ENCODE measurements at places on chromosomes 5 and 9.

DNA sequence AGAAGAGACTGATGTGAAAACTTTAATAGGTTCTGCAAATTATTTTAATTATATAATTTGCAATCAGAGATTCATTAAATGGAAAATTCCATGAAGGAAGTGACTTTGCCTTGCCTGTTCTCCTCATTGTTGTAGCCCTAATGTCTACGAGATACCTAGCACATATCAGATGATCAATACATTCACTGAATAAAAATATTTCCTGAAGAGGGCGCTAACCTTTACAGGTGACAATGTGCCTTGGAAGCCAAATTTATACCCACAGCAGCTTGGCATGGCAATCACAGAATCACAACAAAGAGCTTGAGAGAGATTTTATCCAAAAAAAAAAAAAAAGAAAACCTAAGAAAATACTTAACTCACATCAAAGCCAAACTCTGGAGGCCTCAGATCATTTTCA lies 17.4 kb downstream of the HAUS6 start:
- no peak for DNase-seq

DNA sequence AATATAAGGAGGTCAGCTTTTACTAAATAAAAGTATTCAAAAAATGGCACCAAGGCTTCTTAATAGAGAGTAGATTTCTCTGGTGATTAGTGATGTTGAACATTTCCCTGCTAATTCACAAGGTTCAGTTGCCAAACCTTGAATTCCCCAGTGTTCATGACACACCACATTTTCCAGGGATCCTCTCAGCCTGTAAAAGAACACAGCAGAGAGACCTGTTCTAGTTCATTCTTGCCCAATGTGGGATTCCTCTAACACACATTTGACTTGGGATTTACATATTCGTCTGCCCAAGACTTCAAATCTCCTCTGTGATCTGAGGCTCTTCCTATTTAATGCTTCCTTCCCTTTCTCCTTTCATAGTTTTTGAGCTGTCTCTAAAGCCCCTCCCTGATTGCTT lies 273.2 kb upstream of the CDH9 start:
- DNase-seq, result no peak

GRCh38 chr5:118551031-118551430 lies 437.3 kb downstream of the DTWD2 start:
- no peak for DNase-seq

DNA sequence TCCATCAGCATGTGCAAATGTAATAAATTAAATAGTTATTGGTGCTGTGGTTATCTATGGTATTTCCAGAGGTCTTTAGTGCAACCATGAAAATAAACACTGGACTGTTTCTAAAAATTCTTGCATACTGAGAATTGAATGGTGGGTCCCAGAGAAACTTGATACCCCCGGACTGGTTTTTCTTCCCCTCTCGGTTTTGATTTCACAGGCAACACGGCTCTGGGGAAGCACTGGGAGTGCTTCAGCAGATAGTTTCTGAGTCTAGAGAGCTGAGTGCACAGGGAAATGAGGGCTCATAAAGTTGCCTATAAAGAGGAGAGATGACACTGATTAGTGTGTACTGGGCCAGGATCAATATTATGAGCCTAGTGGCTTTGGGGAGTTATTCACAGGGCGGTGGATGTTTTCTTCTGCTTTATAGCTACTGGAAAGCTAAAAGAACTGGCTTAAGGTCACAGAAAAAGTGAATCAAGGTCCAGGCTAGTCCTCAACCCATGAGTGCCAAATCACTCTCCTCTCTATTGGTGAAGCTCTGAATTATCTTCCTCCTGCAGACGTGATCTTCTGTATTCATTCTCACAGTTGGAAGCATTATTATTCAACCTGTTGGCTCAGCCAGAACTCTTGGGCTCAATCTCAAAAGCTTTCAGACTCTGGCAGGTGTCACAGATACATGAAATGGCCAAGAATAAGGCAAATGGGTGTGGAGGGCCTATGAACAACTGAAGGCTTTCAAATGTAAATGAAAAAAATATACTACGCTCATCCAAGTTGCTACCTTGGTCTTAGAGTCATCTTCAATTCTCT lies 170.2 kb upstream of the HMHB1 start:
- DNase-seq, result no peak

GRCh38 chr9:2602704-2603116 lies 18.9 kb upstream of the VLDLR start:
- DNase-seq, result no peak

- DNase-seq, result no peak
Measured at GRCh38 chr9:23603311-23603710, 222.7 kb downstream of the ELAVL2 start.

- DNase-seq, result no peak
Measured at GRCh38 chr5:113382731-113383130, 52.1 kb downstream of the TSSK1B start.

DNA sequence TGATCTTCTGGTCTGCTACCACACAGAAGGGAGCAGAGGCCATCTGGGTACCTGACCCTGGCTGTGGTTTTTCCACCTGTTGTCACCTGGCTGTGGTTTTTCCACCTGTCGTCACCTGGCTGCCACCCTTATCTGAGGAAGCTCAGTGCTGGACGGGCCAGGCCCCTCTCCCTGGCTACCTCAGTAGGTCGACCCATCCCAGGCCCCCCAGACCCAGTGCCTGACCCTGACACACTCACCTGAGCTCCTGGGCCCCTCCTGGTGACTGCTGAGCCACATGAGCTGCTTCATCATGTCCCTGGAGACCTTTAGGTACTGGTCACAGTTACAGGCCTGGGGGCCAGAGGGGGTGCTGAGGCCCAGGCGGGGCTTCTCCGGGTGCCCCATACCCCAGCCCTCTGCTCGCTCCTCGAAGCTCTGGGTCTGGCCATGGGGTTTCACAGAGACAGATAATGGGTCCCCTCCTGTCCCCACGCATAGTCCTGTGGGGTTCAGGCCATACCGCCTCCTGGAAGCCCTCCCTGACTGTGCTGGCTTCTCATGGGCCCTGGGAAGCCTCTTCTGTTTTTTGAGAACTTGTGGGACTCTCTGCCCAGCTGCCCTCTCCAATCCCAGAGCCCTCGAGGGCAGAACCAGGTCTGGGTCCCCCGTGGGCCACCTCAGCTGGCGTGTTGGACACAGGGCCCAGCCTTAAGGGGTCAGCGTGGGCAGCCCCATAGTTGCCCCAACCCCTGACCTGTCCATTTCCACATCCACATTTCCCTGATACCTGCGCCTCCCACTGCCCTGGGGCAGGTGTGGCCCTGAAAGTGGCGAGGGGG lies 7.5 kb upstream of the NRARP start:
- no peak for DNase-seq

DNA sequence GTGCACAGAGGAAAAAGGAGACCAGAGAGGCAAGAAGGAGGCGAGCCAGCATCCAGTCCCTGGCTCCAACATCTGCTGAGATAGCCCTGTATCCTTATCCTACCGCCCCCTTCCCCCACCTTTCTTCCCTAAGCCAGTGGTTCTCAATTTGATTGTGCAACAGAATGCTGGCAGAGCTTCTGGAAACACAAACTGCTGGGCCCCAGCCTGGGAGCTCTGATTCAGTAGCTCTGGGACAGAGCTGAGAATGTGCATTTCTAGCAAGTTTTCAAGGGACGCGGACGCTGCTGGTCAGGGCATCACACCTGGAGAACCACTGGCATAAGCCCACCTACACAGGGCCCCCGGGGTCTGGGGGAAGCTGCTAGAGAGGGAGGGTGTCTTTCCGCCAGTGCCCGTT lies 21.1 kb downstream of the AK8 start:
- DNase-seq, result no peak

DNA sequence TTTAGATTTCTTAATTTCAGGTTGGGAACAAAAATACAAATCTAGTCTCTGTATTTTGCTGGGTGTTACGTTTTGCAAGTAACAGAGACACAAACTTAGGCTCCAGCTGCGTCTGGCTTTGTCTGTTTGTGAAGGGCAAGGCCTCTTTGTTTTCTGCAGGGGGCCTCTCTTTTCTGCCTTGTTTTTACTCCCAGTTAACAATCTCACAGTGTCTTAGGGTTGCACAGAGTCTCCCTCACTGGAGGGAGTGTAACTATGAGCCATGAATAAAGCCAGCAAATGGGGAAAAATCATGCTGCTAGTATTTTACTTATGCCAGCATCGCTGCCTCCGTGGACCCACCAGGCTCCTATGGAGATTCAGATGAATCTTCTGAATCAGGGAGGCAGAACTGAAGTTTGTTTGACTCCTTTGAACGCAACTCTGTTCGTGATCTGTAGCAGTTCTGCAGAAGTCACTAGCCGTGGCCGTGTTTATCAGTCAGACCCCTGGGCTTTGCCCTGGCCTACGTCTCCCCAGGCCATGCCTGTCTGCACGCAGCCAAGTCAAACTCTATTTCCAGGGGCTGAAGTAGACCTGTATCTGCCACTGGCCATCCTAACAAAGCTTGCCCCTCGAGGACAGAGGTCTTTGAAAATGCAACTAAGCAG lies 77.2 kb downstream of the ATP10B start:
- DNase-seq, result no peak

- no peak for DNase-seq
Measured at GRCh38 chr5:97846643-97847042, 663.6 kb upstream of the RIOK2 start.

- DNase-seq, result peak; percentile 77
Measured at GRCh38 chr5:10633271-10634049, 69.6 kb downstream of the ANKRD33B start.

DNA sequence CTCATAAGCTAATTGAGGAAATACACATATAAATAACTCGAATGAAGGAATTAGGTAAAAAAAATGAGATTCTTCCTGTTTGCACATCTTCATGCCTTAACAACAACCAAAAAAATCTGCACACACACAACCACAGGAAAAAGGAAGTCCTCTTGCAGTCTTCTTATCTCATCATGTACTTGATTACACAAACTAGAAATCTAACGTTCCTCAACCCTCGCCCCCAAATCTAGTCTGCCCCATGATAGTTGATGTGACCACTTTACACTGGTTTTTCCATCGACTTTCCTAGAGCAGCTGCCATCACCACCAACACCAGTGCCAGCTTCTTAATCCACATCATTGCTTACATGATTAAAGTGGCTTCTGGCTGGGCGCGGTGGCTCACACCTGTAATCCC lies 31.2 kb upstream of the RNU6ATAC start:
- DNase-seq, result no peak

GRCh38 chr9:123928533-123929176 lies 1.3 kb downstream of the DENND1A start:
- DNase-seq, result no peak

- no peak for DNase-seq
Measured at GRCh38 chr5:103487218-103487617, 75.4 kb downstream of the NUDT12 start.

GRCh38 chr5:107513337-107514085 lies 157.2 kb downstream of the EFNA5 start:
- DNase-seq, result no peak

DNA sequence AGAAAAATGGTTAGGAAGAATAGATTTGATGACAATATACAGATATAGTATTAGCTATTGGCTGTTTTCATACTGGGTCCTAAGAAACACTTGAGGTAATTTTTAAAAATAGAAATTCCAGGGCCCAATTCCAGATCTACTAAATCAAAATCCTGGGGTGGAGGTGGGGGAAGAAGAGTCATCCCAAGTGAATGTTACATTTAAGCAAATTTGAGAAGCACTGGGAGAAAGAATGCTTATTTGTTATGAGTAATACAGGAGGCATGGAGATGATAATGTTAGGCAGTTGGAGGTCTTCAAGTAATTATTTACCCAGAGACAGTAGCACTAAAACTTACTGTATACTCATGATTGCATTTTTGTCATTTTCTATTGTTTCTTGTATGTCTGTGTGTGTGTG lies 93.0 kb upstream of the DAB2 start:
- DNase-seq, result no peak

GRCh38 chr5:91443023-91443422 lies 59.9 kb upstream of the ARRDC3 start:
- DNase-seq, result no peak

DNA sequence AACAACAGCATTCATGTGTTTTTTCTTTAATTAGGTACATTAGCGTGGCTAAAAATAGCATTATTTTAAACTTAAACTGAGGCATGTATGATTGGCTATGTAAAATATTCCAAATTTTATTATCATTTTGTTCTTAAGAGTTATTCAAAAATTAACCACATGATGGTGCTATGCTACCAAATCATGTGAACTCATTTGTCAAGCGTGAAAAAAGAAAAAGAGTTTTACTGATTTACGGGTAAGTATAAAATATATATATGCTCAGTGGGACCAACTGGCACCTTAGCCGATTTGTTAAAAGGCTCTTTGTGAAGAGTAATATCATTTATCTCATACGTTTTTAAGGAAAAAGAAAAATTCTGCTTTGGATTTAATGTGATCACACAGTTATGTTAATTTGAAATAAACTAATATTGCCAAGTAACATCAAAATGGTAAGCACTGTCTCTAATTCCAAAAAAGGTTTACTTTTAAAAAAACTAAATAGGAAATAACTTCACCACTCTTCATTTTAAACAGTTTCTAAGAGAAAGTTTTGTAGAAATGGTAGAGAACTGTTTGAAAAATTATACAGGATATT lies 1042.3 kb downstream of the CDH12 start:
- no peak for DNase-seq

- DNase-seq, result no peak
Measured at GRCh38 chr5:73668486-73669111, 42.6 kb downstream of the ARHGEF28 start.

- DNase-seq, result no peak
Measured at GRCh38 chr9:134434894-134435506, 108.7 kb downstream of the RXRA start.

DNA sequence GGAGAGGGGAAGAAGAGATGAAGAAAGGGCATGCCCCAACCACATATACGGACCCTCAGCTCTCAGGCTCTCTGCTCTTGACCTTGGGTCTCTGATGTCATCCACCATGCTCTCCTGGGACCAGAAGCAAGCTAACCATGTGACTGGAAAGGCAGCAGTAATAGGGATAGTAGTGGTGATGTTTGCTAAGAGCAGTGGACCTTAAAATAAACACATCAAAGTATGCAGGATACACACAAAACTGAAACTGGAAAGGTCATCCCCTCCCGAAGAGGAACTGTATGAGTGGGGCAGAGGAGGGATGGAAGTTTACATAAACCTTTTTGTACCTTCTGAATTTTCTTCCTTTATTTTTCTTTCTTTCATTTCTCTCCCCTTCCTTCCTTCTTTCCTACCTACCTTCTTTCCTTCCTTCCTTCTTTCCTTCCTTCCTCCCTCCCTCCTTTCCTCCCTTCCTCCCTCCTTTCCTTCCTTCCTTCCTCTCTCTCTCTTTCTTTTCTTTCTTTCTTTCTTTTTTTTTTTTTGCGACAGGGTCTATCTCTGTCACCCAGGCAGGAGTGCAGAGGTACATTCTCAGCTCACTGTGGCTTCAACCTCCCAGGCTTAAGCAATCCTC lies 8.1 kb upstream of the PTPN3 start:
- no peak for DNase-seq

DNA sequence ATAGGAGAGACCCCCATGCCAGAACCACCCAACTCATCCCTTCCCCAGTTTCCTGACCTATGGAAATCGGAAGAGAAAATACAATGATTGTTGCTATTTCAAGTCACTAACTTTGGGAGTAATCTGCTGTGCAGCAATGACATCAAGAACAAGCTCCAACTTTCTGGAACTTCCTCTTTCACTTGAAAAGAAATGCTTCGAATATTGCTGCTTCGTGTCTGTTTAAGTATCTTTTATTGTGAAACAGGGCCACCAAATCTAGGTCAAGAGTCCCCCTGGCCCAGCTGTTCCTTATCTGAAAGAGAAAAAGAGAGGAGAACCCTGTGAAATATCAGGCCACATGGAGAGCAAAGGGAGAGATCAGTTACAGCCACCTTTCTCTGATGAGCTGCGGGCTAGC lies 59.4 kb upstream of the DNAH5 start:
- DNase-seq, result no peak

- no peak for DNase-seq
Measured at GRCh38 chr5:13448843-13449242, 495.6 kb downstream of the DNAH5 start.

GRCh38 chr9:111806259-111806658 lies 11.5 kb upstream of the SHOC1 start:
- DNase-seq, result no peak
